ENCODE measurements at places on chromosomes 3 and 15.
A peak's percentile ranks its signal among the peaks of the same experiment; 100 is the strongest.

DNA sequence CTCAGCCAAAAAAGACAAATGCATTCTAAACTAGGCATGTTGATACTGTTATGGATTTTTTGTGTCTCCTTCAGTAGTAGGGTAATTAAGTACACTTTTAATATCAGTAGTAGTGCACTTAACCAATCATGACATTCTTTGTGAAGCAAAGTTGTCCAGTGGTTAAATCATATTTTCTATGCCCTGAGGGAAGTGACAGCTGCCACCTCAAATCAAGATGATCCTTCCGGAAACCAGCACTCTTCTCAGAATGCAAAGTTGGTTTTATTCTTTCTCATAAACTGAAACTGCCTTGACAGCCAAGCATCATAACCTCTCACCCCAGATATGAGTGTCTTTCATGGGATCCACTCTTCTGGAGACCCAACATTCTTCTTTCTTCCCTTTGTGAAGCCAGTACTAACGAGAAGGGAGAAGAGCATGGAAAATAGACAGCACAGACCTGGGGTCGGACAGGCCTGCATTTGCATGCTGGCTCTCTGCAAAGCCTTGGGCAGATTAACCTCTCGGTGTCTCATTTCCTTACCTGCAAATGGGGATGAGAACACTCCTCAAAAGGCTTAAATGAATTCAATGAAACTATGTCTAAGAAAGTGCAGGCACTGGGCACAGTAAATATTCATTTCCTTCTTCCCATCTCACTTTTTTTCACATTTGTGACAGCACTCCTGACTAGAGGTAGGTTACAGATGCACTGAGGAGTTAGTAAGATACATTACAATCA, 13.2 kb downstream of the AAGAB start:
- DNase-seq = no peak

DNA sequence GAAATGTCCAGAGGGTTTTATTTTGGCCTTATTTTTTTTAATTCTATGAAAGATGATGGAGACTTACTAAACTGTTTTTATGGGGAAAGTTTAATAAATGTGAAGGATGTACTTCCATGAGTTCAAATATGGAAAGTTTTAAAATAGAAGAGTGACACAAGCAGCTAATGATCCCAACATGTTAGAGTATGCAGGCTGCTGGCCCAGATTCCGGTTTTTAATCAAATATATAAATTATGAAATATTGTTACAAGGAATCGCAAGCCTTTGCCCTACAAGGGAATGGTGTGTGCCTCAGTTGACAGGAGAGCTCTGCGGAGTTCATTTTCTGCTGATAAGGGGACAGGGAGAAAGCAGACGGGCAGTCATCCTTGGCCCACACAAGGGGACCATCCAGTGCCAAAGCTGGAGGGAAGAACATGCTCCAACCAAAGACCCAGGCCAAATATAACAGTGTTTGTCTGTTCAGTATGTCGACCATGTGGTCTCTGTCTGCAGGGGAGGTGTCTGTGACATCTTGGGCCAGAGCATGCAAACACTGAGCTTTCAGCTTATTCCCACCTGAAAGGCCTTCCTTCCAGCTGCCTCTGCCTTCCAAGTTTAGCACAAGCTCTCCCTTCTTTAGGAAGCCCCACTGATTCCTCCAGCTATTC, 69.8 kb downstream of the SSUH2 start:
- no peak for DNase-seq

DNA sequence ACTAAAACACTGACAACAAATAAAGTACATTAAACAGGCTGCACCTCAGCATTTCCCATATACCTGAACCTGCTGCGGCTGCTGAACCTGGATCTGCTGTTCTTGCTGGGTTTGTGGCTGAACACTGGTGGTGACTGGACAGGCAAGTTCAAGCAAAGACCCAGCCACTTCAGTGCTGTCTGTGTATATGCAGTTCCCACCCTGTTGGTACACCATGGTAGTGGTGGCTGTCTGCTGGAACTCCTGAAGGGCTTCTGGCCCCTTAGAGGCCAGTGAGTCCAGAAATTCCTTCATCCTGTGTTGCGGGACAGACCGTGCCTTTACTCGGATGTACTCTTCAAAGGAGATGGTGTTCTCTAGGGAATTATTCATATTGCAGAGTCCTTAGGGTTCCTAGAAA, 17.2 kb downstream of the QRICH1 start:
- DNase-seq = no peak

DNA sequence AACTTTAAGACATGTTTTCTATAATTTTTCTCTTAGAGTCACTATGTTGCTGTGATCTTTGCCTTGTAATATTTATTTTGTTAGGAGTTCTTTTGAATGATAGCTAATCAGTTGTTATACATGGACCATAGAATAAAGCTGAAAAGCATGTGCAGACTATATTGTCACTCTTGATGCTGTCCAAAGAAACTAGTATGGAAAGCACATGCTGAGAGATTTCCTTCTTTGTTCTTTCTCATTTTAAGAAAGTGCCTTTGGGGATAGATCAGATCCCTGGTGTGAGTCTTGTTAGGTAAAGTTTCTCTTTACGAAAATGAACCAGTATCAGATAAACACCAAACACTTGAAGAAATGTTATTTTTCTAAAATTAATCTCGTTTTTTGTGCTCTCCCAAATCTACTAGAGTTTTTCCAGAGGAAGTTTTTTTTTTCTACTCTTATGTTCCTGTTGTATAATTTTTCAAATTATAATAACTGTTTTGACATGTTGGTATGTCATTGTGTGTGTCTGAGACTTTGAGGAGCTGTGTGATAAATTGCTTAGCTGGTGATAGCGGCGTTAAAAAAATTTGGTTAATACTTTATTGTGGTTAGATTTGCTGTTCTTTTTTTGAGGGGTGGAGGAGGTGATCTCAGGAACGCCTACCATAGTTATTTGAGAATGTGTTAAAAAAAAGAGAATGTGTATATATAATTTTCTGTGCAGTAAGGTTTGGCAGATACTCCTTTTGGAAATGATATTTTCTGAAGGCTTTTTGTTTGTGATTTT, 2.2 kb downstream of the PIAS1 start:
- DNase-seq = no peak

- no peak for DNase-seq
Observed at GRCh38 chr15:58590926-58591325, 158.6 kb downstream of the ADAM10 start.

DNA sequence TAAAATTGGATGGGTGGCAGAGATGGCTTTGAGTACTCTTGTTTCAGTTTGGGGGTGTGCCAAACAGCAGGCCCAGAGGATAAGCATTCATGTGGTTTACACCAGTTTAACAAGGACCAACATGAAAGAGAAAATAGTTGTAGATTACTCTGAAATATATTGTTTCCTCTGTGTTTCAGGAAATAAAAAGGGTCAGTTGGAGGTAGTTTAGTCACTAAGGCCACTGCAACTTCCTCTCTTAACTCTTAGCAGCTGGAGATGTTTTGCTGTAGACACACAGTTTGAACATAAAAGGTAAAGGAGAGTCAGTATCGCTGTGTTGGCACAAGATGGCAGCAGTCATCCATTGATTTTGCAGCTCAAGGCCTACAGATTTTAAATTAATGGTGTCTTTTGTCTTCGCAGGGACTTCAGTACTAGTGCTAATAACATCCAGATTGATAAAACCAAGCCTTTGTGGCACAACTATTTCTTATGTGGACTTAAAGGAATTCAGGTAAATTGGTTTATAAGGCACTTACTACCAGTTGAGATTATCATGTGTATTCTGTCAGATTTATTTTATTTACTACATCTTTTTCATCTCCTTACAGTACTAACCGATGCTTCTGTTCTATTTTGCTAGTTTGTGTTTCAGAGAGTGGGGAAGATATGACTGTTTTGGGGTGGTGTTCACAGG, 65.5 kb downstream of the GALK2 start:
- DNase-seq = no peak

GRCh38 chr3:86743233-86743632, 247.7 kb downstream of the VGLL3 start:
- no peak for DNase-seq

- no peak for DNase-seq
Observed at GRCh38 chr3:127371334-127371733, 83.5 kb upstream of the PRR20G start.

DNA sequence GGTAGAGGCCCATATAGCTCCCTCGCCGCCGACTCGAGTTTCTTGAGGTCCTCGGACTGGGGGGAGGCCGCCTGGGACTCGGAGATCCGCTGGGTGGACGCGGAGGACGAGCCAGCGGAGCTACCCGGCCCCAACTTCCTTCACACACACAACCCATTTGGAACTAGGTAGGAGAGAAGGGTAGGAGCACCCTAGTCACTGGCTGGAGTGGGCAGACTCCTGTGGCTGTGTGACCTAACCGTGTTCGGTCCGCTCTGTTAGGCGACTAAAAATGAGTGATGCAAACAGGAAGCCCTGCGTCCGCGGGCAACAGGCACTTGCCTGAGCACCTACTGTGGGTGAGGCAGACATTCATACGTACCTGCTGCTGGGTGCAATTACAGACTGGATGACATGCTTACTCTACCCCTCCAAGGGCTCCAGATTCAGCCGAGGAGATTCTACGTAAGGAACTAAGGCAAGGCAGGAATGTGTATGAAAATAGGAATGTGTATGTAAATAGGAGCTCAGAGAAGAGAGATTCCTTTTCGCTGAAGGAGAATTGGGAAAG, 4.6 kb upstream of the SIN3A start:
- peak; percentile 27 for DNase-seq

DNA sequence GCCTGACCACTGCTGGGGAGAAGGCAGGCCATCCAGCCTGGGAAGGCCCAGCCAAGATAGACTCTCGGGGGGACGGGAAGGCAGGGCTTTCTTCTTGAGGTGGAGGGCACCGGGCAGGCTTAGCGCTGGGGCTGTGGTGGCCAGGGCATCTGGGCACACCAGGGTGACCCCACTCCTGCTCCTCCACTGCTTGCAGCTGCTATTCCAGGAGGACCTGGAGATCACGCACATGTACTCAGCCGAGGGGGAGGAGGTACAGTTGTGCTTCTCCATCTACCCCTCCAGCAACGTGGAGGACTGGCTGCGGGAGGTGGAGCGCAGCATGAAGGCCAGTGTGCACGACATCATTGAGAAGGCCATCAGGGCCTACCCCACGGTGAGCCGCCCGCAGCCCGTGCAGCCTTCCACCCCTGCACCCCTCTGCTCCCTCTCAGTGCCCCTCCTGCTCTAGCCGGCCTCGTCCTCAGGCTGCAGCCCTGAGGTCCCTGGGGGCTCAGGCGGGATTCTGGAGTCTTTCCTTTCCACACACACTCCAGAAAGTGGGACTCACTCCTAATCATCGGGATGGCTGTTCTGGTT, 42.3 kb downstream of the DNAH1 start:
- no peak for DNase-seq

- no peak for DNase-seq
Observed at GRCh38 chr3:4758957-4759656, 220.1 kb upstream of the BHLHE40 start.

GRCh38 chr15:44798826-44799225, 62.5 kb downstream of the TRIM69 start:
- no peak for DNase-seq

- DNase-seq = no peak
Observed at GRCh38 chr3:27224197-27224596, 145.0 kb downstream of the NEK10 start.

GRCh38 chr3:54123003-54123775, 837 bp downstream of the CACNA2D3 start:
- DNase-seq = no peak

- peak; percentile 8 for DNase-seq
Observed at GRCh38 chr15:92226020-92226612, 167.6 kb upstream of the ST8SIA2 start.

DNA sequence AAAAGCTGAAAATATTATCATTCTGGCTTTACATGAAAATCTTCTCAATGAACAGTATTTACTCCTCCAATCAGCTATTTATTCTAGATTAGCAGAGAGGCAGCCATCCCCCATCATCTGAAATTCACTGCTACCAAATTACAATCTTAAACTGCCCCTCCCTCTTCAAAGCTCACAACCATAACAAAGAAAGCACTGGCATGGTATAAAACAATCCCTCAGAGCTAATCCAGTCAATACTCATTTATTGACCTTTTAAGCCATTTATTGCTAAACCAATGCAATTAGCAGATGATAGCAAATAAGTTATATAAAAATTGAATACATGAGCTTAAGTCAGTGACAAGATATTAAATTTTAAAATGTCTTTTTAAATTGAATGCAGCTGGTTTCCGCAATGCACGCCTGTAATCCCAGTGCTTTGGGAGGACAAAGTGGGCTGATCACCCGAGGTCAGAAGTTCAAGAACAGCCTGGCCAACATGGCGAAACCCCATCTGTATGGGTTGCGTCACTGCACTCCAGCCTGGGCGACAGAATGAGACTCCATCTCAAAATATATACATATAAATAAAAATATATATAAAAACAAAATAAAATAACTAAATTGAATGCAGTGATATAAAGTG, 12.1 kb downstream of the SLC4A7 start:
- DNase-seq = no peak

DNA sequence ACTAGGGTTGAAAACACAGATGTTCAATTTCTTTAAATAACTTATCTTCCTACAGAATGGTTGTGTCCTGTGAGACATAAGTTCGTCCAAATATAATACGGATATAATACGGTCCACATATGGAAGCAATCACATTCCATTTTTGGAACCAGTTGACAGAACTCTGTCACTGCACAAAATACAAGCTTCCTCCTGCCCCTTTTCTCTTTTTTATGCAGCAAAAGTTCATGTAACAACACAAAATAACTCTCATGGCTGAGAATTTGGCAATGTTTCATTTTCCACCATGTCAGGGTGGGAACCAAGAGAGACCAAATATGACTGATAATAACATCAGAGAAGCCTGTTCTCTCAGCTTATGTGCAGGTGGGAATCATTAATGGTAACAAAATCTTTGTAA, 158.1 kb upstream of the ZNF385D start:
- DNase-seq = no peak

DNA sequence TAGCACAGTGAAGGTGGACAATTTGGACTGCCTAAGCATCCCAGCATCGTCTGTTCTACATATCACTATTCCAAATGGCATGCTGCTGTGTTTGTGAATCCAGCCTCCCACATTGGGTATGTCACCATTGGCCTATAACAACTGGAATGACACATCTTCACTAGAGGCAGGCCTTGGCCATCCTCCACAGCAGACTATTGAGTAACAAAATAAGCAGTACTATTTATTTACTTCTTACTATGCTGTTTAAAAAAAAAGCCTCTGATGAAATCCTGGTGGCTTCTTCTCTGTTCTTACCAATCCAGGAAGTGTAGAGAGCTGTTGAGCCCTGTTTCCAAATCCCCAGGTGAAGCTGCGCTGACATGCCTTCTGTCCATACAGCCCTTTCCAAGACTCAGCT, 30.6 kb upstream of the CERS3 start:
- peak; percentile 85 for DNase-seq
